ENCODE measurements at places on chromosomes 3 and 15.

DNA sequence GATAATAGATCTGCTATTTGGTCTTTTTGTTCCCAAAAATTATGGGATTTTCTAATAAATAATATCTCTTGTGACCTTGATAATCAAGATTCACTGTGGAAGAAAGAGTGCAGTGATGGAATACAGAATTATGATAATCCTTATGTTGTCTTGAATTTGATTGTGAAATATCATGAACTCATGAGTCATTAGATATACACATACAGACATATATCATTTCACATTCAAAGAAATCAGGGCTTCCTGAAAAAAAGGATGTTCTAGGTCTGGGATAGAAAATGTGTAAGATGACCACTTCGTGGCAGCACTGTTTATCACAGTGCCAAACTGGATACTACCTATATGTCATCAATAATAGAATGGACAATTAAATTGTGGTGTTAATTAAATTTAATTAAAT lies 97.7 kb downstream of the DPH6 start:
- DNase-seq = no peak

- no peak for DNase-seq
These were observed 18.0 kb downstream of the RMDN3 start for GRCh38 chr15:40737048-40737447.

- DNase-seq = no peak
These were observed 87.5 kb upstream of the P3H2 start for GRCh38 chr3:190208196-190208595.

GRCh38 chr3:54506603-54507002 lies 384.3 kb downstream of the CACNA2D3 start:
- no peak for DNase-seq

- DNase-seq = no peak
These were observed 63.8 kb downstream of the CHSY1 start for GRCh38 chr15:101187820-101188636.
